RPMI8226 (cell line): ENCODE measurements at places on chromosomes 6 and 20.

DNA sequence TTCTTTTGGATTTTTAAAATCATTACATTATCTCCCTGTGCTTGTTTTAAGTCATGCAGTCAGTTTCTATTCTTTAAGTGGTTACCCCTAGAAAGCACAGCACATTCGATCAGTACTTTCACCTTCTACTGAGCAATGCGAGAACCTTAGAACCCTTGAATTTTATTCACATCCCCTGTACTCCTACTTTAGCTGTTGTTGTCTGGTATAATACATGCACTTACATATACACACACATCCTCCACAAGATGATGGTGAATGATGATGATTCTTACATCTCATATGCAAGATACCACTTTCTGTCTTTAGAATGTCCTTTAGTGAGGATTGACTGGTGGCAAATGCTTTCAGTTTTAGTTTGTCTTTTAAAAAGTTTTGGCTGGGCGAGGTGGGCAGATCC lies 5.7 kb downstream of the CDC40 start:
- no peak for DNase-seq

GRCh38 chr6:75421316-75422023 lies 72.1 kb downstream of the FILIP1 start:
- DNase-seq: no peak

DNA sequence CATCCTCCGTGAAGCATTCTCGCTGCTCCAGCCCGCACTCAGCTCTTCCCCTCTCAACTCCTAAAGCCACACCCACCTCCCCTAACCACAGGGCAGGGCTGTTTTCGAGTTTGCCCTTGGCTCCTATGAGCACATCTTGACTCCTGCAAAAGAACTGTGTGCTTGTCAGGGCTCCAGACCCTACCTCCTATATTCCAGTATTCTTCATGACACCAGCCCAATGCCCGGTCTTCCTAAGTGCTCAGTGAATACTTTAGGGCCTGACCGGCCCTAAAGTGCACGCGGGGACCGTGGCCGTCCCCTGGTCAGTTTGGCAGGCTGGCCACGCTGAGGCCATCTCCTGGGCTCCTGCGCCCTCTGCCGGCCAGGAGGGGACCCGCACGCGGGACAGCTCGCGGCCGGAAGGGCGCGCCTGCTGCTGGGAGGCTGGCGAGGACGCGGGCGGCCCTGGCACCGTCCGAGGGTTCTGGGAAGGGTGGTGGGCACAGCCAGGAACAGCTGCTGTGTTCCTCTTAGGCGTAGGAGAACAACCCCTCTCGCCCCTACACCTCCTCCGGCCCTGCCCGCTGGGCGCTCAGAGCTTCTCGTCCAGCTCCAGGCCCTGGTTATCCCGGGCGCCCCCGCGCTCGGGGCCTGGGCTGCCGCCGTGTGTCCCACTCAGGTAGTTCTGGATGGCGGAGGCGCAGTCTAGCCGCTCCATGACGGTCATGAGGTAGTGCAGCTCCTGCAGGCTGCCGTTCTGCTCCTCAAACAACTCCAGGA lies 11.0 kb downstream of the UNC5CL start:
- DNase-seq: peak; percentile 73

GRCh38 chr6:80183019-80183795 lies 76.7 kb downstream of the BCKDHB start:
- DNase-seq: no peak

DNA sequence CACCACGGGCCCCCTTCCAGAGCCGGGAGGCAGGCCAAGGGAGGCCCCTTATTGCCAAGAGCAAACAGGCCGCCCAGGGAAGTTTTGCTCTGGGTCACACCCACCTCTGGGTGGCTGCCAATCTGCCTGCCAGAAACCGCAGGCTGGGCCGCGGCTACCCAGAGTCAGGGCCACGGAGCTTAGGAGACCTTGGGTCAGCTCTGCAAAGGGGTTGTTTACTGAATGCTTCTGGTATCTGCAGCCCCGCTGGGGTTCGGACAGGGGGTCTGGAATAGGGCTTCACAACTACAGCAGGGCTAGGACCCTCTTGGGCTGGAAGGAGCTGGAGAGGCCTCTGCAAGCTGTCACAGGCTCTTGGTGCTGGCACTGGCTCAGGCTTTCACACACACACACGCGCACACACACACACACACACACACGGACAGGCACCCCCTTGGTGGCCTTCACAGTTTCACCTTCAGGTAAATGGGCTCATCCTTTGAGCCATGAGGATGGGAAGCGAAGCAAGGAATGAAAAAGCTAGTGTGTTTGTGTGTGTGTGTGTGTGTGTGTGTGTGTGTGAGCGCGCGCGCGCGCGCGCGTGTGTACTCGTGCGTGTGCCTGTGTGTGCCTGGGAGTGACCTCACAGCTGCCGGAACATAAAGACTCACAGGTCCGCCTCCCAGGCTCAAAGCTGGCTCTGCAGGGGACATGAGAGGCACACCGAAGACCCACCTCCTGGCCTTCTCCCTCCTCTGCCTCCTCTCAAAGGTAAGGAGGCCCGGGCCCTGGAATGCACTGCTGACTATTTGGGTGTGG lies at the start of gene CCN5:
CCN5 (plus strand) TSS at position 669 of the 798 bp plus-strand sequence; CDS start at position 691, 22 bp downstream.
- peak; percentile 89 for DNase-seq

DNA sequence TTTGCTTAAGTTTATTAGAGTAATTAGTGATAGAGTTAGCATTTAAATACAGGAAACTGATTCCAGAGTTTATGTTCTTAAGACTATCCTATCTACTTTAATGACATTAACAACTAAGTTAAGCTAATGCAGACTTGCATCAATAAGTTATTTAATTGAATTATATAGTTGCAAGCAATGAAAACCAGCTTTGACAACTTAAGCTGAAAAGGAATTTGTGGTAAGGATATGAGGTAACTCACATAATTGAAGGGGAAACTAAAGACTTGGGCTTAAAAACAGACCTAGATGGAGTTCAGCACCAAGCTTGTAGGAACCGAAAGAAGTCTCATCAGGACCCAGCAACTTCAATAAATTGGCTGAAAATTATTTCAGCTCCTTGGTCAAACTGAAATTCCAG lies 222.3 kb downstream of the IBTK start:
- DNase-seq: no peak

DNA sequence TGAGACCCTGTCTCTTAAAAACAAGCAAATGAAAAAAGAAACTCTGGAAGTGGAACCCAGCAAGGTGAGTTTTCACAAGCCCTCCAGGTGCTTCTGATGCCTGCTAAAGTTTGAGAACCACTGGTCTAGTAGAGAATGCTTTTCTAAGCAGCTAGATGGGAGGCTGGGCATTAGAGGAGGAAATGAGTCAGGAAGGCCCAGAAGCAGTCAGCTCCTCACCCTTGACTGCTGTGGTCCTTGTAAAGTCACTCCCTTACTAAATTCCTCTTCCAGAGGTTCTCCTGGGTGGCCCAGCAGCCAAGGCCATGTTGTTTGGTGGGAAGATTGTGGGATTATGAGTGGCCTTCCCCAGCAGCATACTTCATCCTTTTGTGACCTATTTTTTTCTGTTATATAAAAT lies 52.0 kb upstream of the FYN start:
- DNase-seq: no peak

- DNase-seq: no peak
These were observed 11.6 kb upstream of the ASCC3 start for GRCh38 chr6:100892693-100893092.

GRCh38 chr6:7247828-7248227 lies 65.2 kb downstream of the SSR1 start:
- no peak for DNase-seq
